ENCODE measurements at places on chromosomes 2 and 18.

DNA sequence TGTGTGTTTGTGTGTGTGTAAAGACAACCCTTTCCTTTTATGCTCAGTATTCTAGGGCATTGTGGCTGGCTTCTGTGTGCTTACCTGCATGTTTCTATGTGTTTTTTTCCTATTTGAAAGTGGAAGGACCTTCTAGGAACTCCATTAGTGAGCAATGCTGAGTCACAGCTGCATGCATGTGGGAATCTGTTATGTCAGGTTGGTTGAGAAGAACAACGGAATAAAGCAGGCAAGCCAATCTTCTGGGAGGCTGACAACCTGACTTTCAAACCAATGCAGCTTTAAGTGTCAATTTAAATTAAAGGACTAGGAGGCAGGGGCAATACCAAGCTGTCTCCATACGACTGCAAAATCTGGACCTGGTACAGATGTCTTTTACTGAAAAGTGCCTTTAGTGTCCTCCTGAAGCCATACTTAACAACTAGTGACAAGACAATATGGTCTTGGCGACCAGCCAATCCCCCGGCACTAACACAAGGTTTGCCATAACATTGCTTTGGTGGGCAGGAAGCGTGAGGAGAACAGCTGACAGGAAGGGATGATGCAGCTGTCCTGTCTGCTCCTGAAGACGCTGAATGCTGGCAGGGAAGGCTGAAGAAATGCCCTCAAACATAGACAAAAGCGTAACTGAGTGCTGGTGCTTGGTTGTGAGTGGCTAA lies 514.7 kb upstream of the CDH7 start:
- DNase-seq, result no peak

DNA sequence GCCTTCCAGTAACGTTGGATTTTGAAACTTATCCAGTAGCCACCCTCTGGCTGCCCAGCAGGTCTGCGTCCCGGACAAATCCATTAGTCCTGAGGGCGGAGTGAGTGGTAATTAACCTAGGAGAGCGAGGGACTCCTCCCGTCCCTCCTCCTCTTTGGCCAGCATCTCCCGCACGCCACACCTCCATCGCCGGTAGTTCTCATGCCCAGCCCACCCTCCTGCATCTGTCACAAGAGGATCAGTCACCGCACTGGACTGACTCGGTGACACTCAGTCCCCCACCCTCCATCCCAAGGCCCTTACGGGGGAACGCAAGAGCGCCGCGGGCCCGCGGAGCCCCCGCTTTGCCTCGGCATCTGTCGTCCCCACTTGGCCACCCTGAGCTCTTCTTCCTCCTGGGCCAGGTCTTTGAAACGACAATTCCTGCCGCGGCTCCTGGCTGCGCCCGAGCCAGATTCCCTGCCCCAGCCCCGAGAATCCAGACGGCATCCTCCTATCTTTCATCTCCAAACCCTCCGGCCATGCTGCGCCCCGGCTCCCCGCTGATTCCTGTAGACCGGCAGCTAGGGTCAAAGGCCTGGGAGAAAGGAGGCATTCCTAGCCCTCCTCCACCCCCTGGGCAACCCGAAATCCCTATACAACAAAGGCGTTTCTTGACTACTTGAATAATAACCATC lies 77.5 kb downstream of the EIF2AK3 start:
- DNase-seq, result no peak

- no peak for DNase-seq
Measured at GRCh38 chr2:203191961-203192360, 46.9 kb upstream of the CYP20A1 start.

- DNase-seq, result no peak
Measured at GRCh38 chr2:45859682-45860081, 208.2 kb downstream of the PRKCE start.

DNA sequence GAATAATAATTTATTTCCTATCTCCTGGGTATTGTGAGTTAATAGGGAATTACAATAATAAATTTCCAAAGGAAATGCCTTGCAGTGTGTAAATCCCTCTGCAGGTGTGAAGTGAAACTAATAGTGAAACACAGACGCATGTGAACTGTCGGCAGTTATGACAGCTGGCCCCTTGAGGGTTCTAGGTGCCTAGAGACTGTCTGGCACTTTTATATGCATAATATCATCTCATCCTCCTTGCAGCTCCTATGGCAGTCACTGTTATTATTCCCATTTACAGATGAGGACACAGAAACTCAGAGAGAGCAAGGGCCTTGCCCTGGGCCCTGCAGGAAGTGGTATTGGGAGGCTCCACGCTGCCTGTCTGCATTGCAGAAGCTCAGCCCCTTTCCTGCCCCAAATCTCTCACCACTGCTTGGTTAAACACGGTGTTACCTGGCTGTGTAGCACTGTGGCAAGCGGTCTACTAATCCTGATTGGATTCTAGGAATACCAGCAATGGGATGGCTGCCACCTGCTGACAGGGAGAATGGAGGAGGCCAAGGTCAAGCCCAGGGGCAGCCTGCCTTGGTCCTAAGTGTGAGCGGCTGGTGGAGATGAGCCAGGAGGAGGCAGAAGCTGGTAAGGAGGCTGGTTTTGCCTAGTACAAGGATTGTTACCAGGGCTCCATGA lies 32.8 kb upstream of the ACKR3 start:
- no peak for DNase-seq

DNA sequence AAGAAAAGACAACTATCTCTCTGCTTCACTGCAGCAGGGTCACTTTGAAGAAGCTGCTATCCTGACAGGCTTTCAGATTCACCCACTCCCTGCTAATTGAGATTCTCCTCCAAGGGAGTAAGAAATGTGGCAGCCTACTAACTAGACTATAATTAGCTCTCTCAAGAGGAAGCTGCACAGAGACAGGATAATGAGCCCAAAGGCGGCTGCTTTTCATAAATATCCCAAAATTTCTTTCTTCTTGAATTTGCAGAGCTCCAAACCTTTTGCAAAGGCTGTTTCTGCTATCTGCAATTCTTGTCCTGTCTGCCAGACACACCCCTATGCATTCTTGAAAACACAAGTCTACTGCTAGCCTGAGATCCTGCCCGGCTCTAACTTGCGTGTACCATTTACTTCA lies 54.0 kb upstream of the RNU4ATAC start:
- no peak for DNase-seq

DNA sequence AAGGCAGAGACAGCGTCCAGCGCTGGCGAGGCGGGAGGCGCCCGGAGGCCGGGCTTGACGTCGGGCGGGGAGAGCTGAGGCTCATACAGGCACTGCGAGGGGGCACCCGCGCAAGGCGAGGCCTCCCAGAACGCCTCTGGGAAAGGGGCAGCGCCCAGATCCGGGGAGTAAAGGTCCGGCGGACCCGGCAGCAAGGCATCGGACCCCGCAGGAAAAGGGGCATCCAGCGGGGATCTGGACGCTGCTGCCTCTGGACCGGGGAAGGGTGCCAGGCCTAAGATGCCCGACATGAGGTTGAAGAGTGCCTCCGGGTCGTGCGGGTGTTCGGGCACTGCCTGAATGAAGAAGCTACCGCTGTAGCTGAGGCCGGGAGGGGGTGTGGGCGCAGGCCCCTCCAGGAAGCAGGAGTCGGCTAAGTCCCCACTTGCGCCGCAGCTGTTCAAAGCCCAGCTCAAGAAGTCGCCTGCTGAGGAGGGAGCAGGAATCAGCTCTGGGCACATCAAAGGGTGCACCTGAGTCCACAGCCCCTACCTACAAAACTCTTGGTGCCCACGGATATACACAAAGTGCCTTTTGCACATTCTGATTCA lies 937 bp downstream of the EGR4 start:
- no peak for DNase-seq

DNA sequence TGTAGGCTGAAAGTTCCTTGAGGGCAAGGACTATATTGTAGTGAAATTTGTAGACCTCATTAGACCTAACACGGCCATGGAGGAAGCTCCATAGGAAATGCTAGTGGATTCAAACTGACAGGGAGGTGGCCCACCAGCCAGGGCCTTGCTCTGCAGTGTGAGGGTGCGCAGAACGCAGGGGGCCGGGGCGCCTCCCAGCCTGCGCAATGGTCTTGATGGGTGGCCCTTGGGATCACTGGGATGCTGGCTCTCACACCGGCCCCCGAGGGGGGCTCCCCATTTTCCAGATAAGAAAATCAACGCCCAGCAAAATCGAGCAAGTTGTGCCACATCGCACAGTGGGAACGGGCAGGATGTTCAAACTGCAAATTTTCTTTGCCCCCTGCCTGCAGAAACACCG lies 655.4 kb downstream of the GALR1 start:
- no peak for DNase-seq

DNA sequence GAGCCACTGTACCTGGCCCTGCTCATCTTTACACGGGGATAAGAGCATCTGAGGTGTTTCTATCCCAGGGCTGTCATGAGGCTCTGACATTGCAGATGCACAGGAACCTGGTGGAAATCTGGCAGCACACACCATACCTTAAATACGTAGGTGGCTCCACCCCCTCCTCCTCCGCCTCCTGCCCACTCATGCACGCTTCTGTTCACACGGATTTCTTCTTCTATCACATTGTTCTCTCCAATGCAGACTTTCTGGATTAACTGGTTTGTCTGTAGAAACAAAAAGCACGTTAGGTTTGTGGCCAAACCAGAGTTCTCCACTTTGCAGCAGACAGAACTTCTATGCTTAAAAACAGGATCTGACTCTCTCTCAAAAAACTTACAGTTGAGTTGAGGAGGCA lies 118.2 kb downstream of the CLIP4 start:
- no peak for DNase-seq

GRCh38 chr2:28338046-28338817 lies 54.4 kb upstream of the FOSL2 start:
- no peak for DNase-seq

DNA sequence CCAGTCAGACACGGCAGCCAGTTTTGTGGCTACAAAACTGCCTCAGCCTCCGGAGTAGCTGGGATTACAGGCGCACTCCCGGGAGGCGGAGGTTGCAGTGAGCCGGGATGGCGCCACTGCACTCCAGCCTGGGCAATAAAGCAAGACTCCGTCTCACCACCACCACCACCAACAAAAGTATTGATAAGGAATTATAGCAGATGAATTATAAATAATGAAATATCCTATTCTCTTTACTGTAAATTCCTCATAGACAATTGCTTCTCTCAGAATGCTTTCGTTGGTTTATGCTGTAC lies 1.4 kb upstream of the FAM161A start:
- no peak for DNase-seq

DNA sequence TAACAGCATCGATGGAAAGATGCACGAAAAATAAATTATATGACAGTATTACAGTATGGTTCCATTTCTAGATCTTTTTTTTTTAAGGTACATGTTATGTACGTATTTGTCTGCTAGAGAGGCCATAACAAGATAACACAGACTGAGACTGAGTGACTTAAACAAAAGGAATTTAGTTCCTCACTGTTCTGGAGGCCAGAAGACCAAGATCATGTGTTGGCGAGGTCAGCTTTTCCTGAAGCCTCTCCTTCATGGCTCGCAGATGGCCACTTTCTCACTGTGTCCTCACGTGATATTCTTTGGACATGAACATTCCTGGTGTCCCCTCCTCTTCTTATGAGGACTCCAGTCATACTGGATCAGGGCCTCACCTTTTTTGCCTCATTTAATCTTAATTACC lies 177.4 kb downstream of the CAPN13 start:
- DNase-seq, result no peak
